NCI-H774 (cell line): ENCODE measurements at places on chromosomes 16 and 17.

GRCh38 chr17:1374431-1375177, 25.4 kb downstream of the YWHAE start:
- no peak for DNase-seq

GRCh38 chr17:65787503-65787902, 226.1 kb upstream of the AXIN2 start:
- no peak for DNase-seq

- DNase-seq, result no peak
Observed at GRCh38 chr17:9531034-9531433, 44.6 kb downstream of the STX8 start.

GRCh38 chr16:57628008-57628781, at the start of gene ADGRG1:
Gene ADGRG1, plus strand, starts transcription at chr16:57628630. Its CDS starts 21,658 bp downstream, at chr16:57650288.
- DNase-seq, result no peak

DNA sequence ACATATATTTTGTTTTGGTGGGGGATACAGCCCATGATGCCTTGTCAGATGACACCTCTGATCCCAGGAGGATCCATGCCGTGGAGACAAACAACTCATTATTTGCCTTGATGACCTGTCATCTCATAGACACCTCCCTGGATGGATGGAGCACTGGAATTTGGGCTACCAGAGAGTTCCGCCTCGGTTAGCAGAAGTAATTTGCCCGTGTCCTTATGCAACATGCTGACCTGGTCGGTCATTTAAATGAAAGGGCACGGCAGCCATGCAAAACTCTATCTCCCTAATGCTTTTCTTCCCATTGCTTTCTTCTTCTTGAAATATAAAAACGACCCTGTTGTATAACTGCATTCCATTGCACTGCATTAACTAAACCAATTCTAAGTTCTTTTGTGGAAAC, 145.3 kb downstream of the GRIN2A start:
- DNase-seq, result no peak

- peak; percentile 78 for DNase-seq
Observed at GRCh38 chr17:57783338-57783742, 38.2 kb upstream of the CCDC182 start.

- no peak for DNase-seq
Observed at GRCh38 chr17:78977997-78978973, 1.4 kb downstream of the LGALS3BP start.

GRCh38 chr16:73322856-73323255, 274.9 kb upstream of the ZFHX3 start:
- DNase-seq, result no peak

GRCh38 chr16:89040861-89041570, 52.6 kb upstream of the ACSF3 start:
- DNase-seq, result no peak

DNA sequence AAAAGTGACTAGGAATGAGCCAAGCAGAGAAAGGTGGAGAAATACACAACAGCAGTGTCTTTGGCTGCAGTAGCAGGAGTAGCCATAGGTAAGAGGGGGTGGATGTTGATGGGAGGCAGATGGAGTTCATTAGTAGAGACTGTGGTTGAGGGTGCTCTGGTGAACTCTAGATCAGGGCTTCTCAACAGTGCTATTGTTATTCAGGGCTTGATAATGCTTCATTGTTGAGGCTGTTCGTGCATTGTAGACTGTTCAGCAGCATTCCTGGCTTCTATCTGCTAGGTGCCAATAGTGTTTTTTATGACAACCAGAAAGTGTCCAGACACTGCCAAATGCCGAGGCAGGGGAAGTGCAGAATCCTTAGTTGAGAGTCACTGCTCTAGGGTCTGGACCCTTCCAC, 3.6 kb downstream of the ALKBH5 start:
- no peak for DNase-seq

- no peak for DNase-seq
Observed at GRCh38 chr16:57640612-57641011, 12.2 kb downstream of the ADGRG1 start.
